ENCODE measurements at places on chromosomes 1 and 21.

DNA sequence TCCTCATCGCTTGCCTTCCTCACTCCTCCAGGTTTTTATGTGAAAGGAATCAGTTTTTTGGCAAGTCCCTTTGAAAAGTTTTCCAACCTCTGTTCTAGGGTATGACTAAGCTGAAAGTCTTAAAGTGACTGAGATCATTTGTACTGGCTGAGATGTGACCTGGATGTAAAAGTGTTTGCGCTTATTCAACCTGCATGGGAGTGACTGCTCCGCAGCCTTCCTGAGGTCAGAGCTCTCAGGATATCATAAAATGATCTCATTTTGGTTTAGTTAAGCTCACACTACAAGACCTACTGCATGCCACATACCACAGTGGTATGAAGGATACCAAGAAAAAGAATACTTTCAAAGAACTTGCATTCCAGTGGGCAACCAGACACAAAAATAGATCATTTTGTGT, 29.8 kb upstream of the TADA1 start:
- H3K27me3 ChIP-seq, result no peaks in the 10 kb centered on the region
- H3K36me3 ChIP-seq, result no peaks in the 10 kb centered on the region
- H3K4me3 ChIP-seq, result 0 out of 2 replicates have a peak overlapping the region, but pooled peaks have one; percentile 12

DNA sequence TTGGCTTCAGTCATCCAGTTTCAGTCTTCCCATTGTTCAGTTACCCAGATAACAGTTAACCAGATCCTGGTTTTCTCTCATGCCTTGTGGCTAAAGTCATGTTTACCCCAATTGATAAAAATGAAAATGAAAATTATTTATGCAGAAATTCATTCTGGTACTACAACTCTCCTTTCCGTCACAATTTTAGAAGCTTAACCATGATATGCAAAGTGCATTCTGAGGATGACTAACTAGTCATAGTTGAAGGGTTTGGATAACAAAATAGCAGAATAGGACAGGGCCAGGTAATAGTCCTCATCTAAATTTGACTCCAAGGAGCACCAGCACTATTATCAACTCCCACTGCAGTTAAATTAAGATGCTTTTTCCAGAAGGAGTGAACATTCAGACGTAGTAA, 94.7 kb downstream of the NTMT2 start:
- H3K4me1 ChIP-seq, result peaks cover 12% of the 10 kb centered on the region
- DNase-seq, result no peak
- H3K27me3 ChIP-seq, result no peaks in the 10 kb centered on the region
- H3K4me3 ChIP-seq, result no peak overlapping the region
- no peak overlapping the region for H3K27ac ChIP-seq

DNA sequence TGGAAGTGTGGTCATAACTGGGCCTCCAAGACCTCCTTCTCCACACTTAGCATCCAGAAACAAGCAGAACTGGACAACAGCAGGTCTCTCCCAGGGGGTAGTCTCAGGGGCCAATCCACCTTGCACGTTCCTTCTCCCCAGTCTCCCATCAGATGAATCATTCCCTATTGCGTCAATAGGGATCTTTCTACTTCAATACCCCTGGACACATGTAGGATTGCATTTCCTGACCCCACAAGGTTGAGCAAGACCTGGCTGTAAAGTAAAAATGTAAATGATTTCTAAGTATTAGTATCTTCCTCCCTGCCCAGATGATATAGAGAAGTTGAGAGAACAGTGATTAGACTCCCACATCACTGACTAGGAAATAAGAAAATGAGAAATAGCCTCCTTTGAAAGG, 224.5 kb upstream of the CSF3R start:
- no peak overlapping the region for H3K27ac ChIP-seq
- no peaks in the 10 kb centered on the region for H3K4me1 ChIP-seq
- DNase-seq, result no peak

DNA sequence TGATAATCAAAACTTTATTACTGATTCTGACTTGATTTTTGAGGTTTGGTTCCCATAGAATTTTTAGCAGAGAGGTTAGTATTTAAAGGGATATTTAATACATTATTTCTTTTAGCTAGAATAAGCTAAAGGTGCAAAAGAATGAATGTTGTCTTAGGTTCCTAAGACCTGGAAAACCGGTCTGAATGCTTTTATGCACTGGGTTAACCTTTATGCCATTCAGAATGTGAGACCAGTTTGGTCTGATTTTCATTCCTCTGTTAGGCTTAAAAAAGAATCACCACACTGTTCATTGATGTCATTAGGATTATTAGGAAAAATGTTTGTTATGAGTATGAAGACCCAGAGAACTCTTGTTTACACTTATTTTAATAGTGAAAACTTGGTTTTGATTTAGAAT, 30.1 kb downstream of the RAP1A start:
- H3K27ac ChIP-seq, result no peak overlapping the region
- H3K27me3 ChIP-seq, result no peaks in the 10 kb centered on the region
- peaks cover 9% of the 10 kb centered on the region for H3K4me1 ChIP-seq
- peak; percentile 60 for DNase-seq

DNA sequence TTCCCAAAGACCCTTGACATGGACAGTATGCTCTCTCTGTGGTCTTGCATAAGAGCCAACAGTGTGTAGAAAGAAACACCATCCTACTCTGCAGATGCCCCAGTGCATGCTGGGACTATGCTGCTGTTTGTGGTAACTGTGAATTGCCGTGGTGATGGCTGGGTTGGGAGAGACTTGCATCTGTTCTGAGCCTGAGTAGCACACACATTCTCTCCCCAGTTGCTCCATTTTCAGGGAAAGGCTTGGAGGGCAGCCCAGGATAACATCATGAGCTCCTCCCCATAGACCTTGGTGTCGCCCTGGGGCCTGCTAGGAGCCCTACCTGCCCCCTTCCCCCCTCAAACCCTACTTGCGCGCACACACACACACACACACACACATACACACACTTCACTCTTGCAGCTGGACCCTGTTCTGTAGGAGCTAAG, 120.9 kb upstream of the IPO9 start:
- no peaks in the 10 kb centered on the region for H3K27me3 ChIP-seq
- no peak overlapping the region for H3K27ac ChIP-seq
- H3K36me3 ChIP-seq, result no peaks in the 10 kb centered on the region
- DNase-seq, result no peak
- no peak overlapping the region for H3K4me3 ChIP-seq
- peaks cover 20% of the 10 kb centered on the region for H3K4me1 ChIP-seq

GRCh38 chr1:30778154-30778978, 20.8 kb upstream of the LAPTM5 start:
- H3K4me1 ChIP-seq, result peaks cover 7% of the 10 kb centered on the region
- H3K36me3 ChIP-seq, result no peaks in the 10 kb centered on the region
- no peak overlapping the region for H3K27ac ChIP-seq
- 0 out of 2 replicates have a peak, but pooled peaks cover 4% of the 10 kb centered on the region for H3K27me3 ChIP-seq
- H3K4me3 ChIP-seq, result no peak overlapping the region

DNA sequence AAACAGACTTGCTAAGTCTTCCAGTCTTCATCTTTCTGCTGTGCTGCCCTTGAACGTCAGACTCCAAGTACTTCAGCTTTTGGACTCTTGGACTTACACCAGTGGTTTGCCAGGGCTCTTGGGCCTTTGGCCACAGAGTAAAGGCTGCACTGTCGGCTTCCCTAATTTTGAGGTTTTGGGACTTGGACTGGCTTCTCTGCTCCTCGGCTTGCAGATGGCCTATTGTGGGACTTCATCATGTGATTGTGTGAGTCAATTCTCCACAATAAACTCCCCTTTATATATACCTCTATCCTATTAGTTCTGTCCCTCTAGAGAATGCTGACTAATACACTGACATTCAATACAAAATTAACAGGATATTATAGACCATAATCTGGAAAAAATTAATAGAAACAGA, 628.1 kb downstream of the PLPP3 start:
- H3K4me1 ChIP-seq, result peaks cover 3% of the 10 kb centered on the region
- no peaks in the 10 kb centered on the region for H3K27me3 ChIP-seq
- H3K36me3 ChIP-seq, result no peaks in the 10 kb centered on the region
- no peak overlapping the region for H3K27ac ChIP-seq
- no peak overlapping the region for H3K4me3 ChIP-seq

- H3K27me3 ChIP-seq, result no peaks in the 10 kb centered on the region
- DNase-seq, result peak; percentile 37
These were observed 995 bp downstream of the ID3 start for GRCh38 chr1:23558140-23558871.

DNA sequence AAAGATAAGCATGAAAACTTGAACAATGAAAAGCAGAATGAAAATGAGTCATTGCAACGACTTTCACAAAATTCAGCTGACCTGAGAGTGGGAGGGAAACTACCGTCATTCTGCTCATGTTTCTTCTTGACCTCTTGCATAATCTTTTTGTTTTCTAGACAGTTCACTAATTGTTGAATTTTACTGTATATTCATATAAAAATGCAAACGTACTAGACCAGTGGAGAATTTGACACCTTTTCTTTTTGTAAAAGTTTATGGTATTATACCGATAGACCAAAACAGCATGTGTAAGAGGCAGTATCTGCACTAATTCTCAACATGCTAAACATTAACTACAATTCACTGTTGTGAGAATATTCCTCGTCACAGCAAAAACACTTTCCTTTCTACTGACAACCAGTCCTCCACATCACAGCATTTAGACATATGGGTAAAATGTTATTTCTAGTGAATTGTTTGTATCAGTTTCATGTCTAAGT, 137.8 kb downstream of the GREM2 start:
- no peaks in the 10 kb centered on the region for H3K27me3 ChIP-seq
- no peaks in the 10 kb centered on the region for H3K36me3 ChIP-seq
- no peak overlapping the region for H3K4me3 ChIP-seq

- peaks cover 71% of the 10 kb centered on the region for H3K4me1 ChIP-seq
- peak; percentile 93 for DNase-seq
- no peaks in the 10 kb centered on the region for H3K27me3 ChIP-seq
- H3K27ac ChIP-seq, result peak overlapping the region; percentile 50
These were observed 140.2 kb downstream of the TGFB2 start for GRCh38 chr1:218485241-218485928.

- no peak overlapping the region for H3K27ac ChIP-seq
- no peak for DNase-seq
- H3K27me3 ChIP-seq, result no peaks in the 10 kb centered on the region
- peaks cover 12% of the 10 kb centered on the region for H3K4me1 ChIP-seq
- no peak overlapping the region for H3K4me3 ChIP-seq
- H3K36me3 ChIP-seq, result no peaks in the 10 kb centered on the region
These were observed 3.7 kb upstream of the SLC2A5 start for GRCh38 chr1:9073143-9073542.
